Skeletal muscle cell (primary cell): ENCODE measurements at places on chromosomes 2 and 18.

DNA sequence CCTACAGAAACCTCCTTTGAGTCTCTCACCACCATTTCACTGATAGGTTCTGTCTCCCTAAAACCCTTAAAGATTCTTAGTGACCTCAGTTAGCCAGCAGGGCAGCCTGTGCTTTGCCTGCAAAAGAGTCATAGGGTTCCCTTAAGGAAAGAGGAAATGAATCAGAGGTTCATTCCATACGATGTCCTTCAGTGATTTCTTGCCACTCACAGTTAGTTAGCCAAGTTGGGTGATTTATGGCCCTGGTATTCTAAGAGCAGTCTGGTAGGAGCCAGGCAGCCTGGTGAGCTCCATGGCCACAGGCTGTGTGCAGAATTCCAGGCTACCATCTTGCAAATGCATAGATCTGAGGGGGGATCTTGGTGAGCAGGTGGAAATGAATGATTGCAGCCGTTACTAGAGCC, 18.7 kb upstream of the CCBE1 start:
- DNase-seq = peak; percentile 80

DNA sequence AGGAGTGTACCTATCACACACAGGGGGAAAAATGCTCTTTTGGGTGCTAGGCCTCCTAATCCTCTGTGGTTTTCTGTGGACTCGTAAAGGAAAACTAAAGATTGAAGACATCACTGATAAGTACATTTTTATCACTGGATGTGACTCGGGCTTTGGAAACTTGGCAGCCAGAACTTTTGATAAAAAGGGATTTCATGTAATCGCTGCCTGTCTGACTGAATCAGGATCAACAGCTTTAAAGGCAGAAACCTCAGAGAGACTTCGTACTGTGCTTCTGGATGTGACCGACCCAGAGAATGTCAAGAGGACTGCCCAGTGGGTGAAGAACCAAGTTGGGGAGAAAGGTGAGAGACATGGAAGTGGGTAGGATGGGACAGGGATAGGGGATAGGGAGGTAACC, 12.2 kb downstream of the DHRS9 start:
- no peak for DNase-seq

DNA sequence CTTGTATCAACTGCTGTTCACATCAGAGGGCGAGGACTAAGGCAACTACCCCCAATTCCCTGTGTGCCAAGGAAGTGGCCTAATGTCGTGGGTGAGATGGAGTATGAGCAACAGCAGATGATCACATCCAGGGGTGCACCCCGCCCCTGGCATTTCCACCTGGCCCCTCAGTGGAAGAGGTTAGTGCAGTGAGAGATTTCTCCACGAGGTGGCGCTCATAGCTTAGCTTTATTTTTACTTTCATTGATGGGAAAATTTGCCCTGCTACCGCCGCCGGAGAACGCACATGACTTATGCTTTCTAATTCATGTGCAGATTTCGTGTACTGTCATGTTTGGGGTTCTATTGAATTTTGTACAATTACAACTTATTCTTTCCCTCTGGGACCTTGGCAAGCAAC, 470.6 kb upstream of the MEX3C start:
- no peak for DNase-seq

DNA sequence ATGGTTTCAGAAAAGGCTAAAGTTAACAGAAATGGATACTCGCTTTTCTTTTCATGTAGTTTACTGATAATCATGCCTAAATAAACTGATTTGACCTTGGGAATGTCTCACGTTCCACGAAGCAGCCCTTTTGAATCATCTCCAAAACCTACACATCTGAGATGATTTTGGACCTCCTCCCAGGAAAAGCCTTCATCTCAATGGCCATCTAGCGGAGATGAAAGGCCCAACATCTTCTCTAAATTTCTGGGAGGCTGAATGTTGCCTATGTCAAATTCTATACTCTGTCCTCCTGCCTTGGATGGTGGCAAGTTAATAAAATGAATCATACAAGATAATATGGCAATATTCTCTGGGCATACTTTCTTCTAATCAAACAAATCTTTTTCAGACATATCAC, 448.5 kb downstream of the ZEB2 start:
- DNase-seq = peak; percentile 6

GRCh38 chr2:180618570-180618969, 361.8 kb upstream of the UBE2E3 start:
- peak; percentile 59 for DNase-seq

- no peak for DNase-seq
Observed at GRCh38 chr2:129347486-129348217, 631.8 kb upstream of the RAB6C start.

DNA sequence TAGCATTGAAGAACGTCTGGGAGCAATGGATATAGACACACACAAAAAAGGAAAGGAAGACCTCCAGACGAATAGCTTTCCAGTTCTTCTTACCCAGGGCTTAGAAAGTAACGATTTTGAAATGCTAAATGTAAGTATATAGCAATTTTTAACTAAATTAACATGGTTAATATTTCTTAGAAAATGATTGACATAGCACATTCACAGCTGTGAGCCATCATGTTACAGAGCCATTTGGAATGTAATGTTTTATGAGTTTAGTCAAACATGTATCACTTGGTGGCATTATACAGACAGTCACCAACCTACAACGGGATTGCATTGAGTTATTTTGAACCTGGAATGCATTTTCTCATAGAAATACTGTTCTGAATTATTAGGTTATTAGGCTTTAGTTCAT, 35.1 kb downstream of the WDR43 start:
- no peak for DNase-seq

DNA sequence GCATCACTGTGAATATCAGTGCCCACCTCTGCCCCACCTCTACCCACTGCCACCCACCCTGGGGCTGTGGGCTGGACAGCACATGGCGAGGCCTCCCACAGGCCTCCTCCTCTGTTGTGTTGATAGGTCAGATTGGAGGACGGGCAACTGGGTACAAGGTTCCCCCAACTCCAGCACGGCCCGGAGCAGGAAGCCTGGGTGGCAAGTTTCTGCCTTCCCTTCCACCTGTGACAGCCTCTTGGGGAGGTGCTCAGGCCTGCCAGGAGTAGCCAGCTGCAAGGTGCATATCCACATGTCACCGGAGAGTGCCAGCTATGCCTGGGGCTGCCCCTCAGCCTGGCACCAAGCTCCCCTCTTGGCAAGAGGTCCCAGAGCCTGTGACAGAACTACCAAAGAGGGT, 6.9 kb upstream of the ECEL1 start:
- no peak for DNase-seq

- DNase-seq = no peak
Observed at GRCh38 chr2:207188626-207189419, 23.1 kb upstream of the KLF7 start.

DNA sequence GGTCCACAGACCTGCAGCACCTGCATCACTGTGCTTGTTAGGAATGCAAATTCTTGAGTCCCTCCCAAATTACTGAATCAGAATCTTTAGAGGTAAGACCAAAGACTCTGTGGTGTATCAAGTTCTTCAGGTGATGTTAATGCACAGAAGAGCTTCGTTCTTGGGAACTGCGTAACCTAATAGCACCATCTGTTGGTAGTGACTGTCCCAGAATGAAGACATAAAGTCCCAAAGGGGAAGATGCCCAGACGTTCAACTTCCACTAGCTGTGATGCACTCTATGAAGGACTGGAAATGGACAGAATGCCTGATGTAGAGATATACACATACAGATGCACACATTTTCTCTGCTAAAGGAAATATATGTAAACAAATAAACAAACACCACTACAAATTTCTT, 576.0 kb downstream of the LRP1B start:
- DNase-seq = no peak

DNA sequence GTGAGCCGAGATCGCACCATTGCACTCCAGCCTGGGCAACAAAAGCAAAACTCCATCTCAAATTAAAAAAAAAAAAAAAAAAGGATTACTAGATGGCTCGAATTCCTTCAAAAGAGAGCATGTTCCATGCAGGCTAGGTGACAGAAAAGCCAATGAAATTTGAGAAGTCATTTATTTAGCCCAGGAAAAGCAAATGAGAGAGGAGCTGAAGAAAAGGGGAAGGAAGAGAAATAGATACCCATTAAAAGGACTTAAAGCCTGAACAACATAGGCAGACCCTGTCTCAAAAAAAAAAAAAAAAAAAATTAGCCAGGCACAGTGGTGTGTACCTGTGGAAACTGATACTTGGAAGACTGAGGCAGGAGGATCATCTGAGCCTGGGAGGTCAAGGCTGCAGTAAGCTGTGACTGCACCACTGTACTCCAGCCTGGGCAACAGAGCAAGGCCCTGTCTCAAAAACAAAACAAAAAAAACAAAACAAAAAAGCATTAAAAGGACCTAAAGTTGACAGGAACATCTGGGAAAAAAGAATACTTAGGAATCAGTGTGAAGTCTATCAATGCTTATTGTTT, 11.1 kb downstream of the SEPTIN10 start:
- no peak for DNase-seq

- DNase-seq = no peak
Observed at GRCh38 chr18:1213126-1213525, 308.5 kb downstream of the ADCYAP1 start.

DNA sequence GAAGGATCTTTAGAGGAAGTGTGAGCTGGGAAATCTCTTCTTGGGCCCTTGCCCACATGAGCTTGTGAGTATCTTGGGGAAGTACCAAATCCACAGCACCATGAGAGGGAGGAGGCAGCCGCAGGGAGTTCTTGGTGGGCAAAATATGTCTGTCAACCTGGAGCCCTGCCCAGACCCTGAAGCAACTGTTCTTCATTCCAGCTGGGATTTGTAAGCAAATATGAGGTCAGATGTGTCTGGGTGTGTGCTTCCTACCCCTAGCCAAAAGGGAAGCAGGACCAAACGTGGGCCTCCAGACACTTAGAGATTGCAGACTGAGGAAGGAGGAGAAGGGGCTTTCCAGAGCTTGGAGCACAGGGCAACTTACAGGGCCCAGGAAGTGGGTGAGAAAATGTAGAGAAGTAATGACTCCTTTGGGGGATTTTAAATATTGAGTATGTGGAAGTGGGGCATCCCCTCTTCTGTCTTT, 41.9 kb downstream of the TMEM247 start:
- DNase-seq = peak; percentile 67

- no peak for DNase-seq
Observed at GRCh38 chr2:58539973-58540372, 298.8 kb upstream of the FANCL start.

DNA sequence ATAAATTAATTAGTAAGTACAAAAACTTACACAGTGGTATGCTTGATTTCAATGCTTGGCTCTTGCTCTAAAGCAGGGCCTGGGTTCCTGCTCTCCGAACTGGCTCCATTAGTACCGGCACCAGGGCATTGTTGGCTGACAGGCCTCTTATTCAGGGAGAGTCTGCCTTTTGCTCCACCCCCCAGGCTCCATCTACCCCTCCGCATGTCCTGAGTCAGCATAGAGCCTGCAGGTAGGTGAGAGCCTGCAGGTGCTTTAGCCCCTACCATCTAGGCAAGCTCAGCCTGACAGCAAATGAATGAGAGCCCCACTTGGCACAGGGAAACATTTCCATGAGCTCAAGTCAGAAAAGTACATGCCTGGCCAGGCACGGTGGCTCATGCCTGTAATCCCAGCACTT, 35.1 kb upstream of the EFHD1 start:
- DNase-seq = no peak

DNA sequence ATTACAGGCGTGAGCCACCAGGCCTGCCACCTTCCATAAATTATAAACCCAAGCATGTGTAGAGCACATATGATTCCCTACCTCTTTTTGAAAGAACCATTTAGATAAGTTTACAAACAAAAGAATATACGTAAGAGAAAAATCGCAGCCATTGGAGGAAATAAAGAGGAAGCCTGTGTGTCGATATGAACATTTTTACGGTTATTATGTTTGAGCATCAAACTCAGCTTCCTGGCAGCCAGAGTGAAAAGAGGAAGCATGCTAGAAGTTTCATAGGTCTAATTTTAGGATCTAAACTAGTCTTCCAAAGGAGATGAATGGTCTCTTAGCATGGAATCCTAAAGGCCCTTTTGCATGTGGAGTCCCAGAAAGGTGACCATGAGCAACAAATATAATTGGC, 104.3 kb downstream of the PLB1 start:
- DNase-seq = no peak
